Fibroblast of mammary gland (primary cell): ENCODE measurements at places on chromosomes 3 and 15.

GRCh38 chr15:71251584-71252043, 136.3 kb downstream of the THSD4 start:
- DNase-seq = no peak

GRCh38 chr15:74892313-74892712, 2.5 kb downstream of the MPI start:
- DNase-seq = no peak

DNA sequence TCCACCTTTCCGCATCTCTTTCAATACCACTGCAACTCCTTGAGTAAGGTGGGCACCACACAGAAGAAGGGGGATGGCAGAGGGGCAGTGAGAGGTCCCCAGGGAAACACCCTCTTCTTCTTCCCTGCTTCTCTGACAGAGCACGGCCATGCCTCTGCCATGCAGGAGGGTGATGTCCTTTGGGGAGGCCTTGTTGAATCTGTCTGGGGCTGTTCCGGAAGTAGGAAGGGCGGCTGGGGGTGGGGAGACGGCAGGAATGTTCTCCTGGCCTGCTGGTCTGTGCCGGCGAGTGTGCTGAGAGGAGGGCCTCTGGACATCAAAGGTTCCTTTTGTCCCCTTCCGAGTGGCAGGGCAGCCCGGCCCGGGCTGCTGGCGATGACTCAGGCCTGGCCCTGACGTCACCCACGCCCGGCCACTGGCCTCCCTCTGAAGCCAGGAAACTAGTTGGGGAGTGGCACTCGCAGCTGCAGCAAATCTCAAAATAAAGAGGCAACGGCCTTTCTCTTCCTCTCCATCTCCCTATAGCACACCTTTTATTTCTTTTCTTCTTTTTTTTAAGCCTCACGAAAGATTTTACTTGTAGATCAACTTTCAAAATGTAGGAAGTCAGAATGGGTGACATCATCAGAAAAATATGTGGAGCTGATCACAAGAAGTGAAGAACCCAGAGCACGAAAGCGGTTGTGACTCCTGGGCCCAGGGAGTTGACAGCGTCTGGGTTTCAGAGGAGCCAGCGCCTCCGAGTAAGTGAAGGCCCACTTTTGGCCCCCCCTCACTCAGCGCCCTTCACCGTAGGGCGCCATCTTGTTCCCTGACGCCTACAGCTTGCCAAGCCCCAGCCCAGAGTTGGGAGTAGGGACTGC, at the start of gene ZBTB38:
ZBTB38 (plus strand) TSS at position 443 of the 863 bp plus-strand sequence. CDS start 73,885 bp downstream, outside the sequence.
- peak; percentile 96 for DNase-seq

- no peak for DNase-seq
Observed at GRCh38 chr3:173396191-173397041, 1.1 kb upstream of the NLGN1 start.

DNA sequence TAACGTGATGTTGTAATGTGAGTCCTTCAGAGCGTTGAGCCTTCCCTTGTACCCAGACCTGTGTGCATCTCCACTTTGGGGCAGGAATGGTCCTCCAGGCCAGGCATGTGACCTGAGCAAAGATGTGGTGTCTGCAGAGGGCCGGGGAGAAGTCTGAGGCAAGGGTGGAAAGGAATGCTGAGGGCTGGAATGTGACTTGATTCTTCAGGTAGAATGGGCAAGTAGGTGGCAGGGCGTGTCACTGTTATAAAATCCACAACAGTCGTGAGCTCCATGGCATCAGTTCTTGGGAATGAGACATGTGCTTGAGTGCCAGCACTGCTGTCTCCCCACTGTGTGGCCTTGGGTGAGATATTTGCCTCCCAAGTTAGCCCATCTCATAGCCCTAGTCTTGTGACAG, 24.0 kb upstream of the BSN start:
- no peak for DNase-seq

- DNase-seq = no peak
Observed at GRCh38 chr3:164231718-164232117, 846.6 kb downstream of the SI start.

GRCh38 chr3:9223672-9224071, 25.8 kb downstream of the SRGAP3 start:
- no peak for DNase-seq

- peak; percentile 7 for DNase-seq
Observed at GRCh38 chr3:57659806-57660439, 33.0 kb downstream of the DENND6A start.

GRCh38 chr3:101383156-101383575, 62.8 kb upstream of the IMPG2 start:
- DNase-seq = peak; percentile 6

GRCh38 chr3:15528854-15529537, 7.5 kb upstream of the COLQ start:
- DNase-seq = no peak

GRCh38 chr3:25171897-25172296, 256.2 kb upstream of the RARB start:
- no peak for DNase-seq

- DNase-seq = no peak
Observed at GRCh38 chr3:122755491-122755890, 38.1 kb downstream of the HSPBAP1 start.

- no peak for DNase-seq
Observed at GRCh38 chr3:145780301-145780700, 380.7 kb downstream of the PLOD2 start.

DNA sequence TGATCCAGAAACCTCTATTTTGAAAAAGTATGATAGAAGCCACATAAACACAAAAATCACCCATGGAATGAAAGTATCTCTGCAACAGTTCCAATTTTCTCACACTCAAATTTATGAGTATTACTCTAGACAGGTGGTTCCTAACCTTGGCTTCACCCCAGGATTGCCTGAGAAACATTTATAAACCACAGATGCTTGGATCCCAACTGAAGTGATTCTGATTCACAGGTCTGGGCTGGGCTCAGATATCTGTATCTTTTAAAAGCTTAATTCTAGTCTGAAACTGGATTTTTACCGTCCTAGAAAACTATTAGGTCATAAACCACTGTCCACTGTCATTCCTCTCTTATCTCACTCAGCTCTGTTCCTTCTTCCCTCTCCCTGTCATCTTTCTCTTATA, 7.4 kb upstream of the SST start:
- DNase-seq = peak; percentile 25

- DNase-seq = peak; percentile 47
Observed at GRCh38 chr15:43939070-43939469, 112.3 kb downstream of the WDR76 start.

- DNase-seq = peak; percentile 75
Observed at GRCh38 chr15:37059086-37059485, 41.3 kb downstream of the MEIS2 start.

DNA sequence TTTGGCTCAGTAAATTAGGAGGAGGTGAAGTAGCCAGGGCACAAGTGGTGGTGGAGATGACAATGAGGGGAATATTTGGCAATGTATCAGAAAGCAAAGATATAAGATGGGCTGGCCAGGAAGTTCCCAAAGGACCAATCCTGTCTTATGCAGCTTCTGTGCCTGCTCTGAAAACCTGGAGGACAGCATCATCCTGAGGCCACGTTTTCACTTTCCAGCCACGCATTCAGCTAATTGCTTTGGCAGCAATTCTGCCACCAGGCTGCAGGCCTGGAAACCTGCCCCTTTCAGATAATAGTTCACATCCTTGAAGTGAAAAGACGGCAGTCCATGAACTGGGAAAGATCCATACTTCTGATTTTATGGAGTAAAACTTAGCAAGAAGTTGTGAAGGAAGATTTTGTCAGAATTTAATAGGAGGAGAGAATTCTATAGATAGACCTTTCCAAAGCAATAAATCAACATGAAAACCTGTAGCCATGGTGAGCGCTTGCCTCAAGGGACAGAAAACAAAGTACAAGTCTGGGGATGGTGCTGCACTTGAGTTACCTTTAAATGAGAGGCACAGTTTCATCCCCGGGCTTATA, 682.5 kb downstream of the GRM7 start:
- no peak for DNase-seq

DNA sequence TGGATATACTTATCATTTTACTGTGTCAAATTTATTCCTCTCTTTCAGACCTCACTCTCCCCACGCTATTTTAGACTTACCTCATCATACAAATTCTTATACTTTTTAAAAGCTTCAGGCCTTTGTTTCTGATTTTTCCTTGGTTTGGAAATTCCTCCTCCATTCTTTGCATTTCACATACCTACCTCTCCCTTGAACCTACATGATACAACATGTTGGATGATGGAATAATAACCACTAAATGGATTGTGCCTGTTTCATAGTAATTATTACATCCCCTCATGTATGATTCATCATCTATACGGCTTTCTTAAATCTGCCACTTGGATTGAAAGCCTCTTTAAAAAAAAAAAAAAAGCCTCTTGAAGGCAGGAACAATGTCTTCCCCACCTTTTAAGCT, 24.6 kb downstream of the TRIP4 start:
- no peak for DNase-seq

GRCh38 chr3:46468753-46469600, 4.3 kb upstream of the LTF start:
- no peak for DNase-seq

DNA sequence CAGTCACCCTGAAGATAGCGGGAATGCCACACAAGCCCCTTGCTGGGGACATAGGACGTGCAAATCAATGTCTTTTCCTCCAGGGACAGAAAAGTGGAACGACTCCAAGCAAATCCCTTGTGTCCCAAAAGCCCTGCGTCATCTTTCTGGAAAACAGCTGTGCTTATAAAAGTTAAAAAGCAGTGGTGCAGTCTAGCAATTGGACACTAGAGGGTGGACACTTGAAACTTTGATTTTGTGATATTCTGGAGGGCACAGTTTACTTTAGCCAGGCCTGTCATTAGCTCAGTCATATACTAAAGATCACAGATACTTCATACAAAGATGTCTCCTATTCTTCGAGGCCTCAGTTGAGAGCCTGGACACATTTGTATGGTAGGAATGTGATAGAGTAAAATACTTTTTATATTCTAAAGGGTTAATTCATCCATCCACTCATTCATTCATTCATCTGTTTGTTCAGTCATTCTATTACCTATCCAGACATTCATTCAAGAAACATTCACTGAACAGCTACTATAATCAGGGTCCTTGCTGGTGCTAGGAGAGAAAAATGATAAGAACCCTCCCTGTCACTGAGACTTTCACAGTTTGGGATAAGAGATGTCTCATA, 63.8 kb upstream of the ANKRD34C start:
- DNase-seq = peak; percentile 34

GRCh38 chr15:66128116-66128680, 125.4 kb downstream of the MEGF11 start:
- DNase-seq = no peak

DNA sequence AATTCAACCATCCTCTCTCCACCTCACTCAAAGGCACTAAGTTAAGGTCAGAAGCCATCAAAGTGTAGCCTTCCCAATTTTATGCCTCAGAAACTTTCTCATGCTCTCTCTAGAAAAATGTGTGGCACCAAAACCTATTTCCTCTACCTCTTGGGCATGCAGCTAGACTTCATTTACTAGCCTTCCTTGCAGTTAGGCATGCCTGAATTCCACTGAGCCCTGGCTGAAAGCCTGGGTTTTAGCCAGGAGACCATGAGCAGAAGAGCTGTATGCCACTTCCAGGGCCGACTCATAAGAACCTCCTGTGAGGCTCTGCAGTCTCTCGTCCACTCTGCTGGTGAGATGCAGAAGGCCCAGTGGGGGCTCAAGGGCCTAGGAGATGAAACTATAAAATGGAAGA, 145.0 kb downstream of the MYLK start:
- no peak for DNase-seq

DNA sequence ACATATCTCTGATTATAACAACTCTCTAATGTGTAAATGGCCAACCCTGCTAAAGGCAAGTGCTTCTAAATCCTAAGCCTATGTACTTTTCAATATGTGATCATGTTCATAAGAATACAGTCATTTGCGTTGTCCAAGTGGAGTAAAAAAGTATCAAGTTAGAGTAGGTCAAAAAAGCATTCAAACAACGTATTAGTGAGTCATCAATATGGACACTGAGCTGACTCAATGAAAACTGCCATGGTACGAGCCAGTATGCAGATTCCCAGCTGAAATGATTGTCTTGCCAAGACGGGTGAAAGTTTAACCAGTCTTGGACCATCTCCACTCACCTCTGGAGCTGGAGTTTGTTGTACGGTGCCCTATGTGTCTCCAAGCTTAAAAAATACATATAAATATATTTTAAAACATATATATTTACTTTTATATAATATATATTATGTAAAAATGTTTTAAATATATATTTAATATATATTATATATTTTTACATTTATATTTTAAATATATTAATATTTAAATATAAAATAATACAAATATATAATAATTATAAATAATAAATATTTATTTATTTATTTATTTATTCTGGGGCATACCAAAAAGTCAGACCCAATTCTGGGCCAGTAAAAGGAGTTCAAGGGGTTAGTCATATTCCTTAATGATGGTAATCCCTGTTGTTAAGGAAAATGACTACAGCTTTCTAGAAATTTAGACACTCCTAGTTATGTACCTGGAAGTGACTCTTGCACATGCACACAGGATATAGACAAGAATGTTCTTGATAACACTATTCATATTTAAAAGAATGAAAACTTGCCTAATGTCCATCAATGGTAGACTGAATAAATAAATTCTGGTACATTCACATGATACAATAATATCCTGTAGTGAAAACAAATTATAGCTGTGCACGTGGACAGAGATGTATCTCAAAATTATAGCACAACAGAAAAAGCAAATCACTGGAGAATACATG, 27.2 kb downstream of the PLSCR4 start:
- DNase-seq = peak; percentile 52

DNA sequence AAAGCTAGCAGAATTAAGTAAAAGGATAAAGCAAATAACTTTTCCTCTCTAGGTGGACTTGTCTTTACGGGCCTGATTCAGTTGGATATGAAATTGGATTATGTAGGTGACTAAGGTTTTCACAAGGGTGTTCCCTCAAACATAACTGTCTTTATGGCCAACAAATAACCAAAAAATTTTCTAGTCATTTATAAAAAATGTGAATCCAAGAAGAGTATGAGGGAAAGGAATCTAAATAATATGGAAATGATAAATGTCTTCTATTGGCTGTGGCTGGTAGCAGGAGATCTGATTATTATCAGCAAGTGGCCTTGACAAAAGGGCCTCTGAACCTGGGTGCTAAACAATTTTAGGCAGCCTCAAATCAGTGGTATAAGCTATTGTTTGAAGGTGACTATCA, 594.0 kb upstream of the UBE2E2 start:
- peak; percentile 31 for DNase-seq

GRCh38 chr15:29570948-29571791, 251.1 kb downstream of the TJP1 start:
- DNase-seq = no peak

- no peak for DNase-seq
Observed at GRCh38 chr3:185582236-185582635, 3.9 kb upstream of the SENP2 start.

DNA sequence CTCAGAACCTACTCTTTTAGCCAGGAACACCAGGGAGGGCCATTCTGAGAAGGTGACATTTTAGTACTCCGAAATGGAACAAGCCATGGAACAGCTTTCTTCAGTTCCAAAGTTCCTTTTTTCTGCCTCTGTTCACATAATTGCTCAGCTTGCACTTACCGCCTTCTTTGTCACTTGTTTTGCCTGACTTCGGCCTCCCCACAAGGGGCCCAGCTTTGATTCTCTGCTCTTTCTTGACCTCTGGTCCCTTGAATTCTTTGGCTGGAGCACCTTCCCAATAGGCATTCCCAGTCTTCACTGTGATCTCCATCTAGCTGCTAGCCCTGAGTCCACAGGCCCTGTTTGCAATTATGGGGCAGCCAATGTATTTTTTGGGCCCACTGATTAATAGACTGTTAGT, 51.4 kb upstream of the SLC7A14 start:
- DNase-seq = no peak
